Glomerular endothelial cell (primary cell): ENCODE measurements at places on chromosomes 6 and 20.

GRCh38 chr6:81906709-81907204 is 154.3 kb upstream of the TENT5A start:
- no peak for DNase-seq

DNA sequence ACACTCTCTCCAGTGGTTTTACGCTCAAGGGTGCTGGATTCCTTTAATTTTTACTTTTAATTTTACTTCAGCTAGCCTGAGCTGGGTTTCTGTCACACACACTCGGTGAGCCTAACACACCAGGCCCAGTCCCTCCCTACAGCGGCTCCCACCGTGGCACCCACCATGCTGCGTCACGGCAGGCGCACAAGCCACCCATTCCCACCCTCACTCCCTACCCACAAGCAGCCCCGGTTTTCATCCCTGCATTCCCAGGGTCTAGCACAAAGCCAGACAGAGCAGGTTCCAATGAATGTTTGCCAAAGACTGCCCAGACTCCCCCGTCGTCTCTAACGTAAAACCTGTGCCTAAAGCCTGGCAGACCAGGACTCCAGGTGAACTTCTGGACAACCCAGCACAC is 50.3 kb downstream of the MYH7B start:
- DNase-seq = no peak

GRCh38 chr6:55917751-55918415 is 42.5 kb upstream of the BMP5 start:
- DNase-seq = no peak

DNA sequence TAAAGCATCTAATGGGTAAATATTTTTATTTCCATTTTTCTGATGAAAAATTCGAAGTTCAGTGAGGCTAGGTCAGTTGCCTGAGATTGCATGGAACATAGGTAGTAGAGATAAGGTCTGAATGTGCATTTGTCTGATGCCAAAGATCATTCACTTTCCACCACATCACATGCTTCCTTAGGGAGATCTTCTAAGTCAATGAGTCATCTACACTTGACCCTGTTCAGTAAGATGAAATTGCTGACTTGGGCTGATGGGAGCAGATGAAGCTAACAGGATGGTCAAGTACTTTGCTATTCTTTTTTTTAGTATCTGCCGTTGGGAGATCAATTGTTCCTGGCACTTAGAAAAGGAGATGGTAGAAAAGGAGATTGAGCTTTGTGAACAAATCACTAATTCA is 511.3 kb downstream of the PHF3 start:
- no peak for DNase-seq

GRCh38 chr20:38321959-38322598 is 18.1 kb downstream of the BPI start:
- peak; percentile 36 for DNase-seq
